ENCODE measurements at places on chromosomes 13 and 19.

DNA sequence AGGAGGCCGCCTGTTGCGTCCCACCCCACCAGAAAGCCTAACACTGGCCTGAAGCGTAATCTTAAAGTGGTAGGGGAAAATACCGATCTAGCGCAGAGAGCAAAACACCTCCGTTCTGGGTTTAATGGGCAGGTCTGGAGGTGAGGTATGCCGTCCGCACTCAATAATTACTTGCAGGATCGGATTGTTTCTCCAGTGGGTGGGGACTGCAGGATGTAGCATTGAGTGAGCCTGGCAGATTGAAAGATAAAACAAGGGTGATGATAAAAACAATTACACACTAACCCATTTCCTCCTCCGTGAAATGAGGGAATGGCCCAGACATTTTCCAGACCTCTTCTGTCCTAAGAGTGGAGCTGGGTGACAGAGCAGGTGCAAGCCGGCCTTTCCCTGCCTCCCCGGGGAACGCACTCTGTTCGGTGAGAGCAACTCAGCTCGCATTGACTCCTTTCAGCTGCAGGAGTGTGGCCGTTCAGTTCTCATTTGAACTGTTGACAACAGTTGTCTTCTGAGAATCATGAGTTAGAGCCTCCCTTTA is 110.2 kb upstream of the DOCK9 start:
- DNase-seq: peak; percentile 0

DNA sequence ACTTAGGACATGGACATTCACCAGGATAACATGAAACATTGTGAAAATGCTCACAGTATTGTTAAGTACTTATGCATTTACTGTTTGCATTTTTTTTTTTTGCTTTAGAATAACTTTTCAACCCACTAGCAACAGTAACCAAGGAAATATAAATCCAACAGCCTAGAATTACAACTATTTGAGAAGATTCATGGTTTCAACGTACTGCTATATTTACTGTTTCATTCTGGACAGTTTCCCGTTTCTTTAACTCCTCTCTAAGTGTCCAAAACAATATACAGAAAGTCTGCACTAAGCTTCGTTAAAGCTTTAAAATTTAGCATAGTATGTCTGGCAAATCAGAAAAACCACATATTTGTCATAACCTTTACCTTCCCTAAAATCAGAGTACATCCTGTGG is 2.7 kb downstream of the SMAD9 start:
- DNase-seq: no peak

DNA sequence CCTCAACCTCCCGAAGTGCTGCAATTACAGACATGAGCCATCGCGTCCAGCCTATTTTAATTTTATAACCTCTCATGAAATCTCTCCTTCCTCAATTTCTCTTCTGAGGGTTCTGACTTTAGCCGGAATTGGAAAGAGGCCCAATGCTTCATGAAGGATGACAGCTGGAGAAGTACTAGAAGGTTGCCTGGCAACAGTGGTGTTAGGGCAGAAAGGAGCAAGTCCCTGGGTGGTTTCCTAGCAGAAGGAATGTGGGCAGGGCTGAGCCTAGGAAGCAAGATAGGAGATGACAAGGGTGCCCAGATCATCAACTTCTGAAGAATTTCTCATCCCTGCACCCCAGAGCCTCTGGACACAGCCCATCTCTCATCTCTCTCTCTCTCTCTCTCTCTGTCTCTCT is 25.8 kb downstream of the CACNG6 start:
- peak; percentile 48 for DNase-seq

- no peak for DNase-seq
These were observed 38.2 kb upstream of the FLT1 start for GRCh38 chr13:28533125-28533436.

DNA sequence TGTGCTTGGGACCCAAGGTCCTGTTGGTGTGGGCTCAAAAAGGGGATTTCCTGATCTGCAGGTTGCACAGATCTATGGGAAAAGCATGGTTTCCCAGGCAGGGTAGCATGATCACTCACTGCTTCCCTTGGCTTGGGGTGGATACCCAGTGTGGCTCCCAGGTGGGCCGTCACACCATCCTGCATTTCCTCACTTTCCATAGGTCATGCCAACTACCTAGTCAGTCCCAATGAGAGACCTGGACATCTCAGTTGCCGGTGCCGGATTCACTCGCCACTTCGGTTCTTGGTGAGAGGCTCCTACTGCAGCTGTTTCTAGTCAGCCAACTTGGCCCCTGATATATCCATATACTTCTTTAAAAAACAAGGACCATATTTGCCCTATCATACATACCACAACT is 503.0 kb downstream of the PCDH17 start:
- DNase-seq: no peak

DNA sequence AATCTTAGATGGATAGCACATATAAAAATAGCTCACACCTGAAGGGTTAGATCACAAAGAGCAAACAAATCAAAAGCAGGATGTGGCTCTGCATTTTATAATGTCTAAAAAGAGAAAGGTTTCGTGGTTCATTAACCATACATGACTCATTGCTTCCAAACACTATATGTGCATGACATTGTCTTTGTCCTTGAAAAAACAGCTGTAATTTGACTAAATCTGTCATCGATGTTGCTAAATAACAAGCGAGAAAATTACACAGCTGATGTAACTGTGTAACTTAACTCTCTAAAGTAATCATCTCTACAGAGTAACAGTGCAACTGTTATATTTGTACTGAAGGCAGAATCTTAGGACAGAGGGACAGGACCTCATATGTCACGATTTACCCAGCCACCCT is 383.1 kb upstream of the GPC6 start:
- DNase-seq: peak; percentile 23

GRCh38 chr19:3386447-3387234 is 20.3 kb downstream of the NFIC start:
- no peak for DNase-seq

GRCh38 chr13:32309312-32310133 is 5.6 kb downstream of the ZAR1L start:
- DNase-seq: no peak

- no peak for DNase-seq
These were observed 17.0 kb upstream of the SACS start for GRCh38 chr13:23450340-23451046.

All from RKO (cell line).